RWPE2 (cell line): ENCODE measurements at places on chromosomes 12 and 14.

GRCh38 chr12:100382338-100382737 is 25.5 kb downstream of the SLC17A8 start:
- no peaks in the 10 kb centered on the region for H3K36me3 ChIP-seq
- no peaks in the 10 kb centered on the region for H3K27me3 ChIP-seq
- H3K4me1 ChIP-seq, result no peaks in the 10 kb centered on the region

GRCh38 chr12:22044391-22044790 is 1.6 kb upstream of the CMAS start:
- no peak for DNase-seq
- no peaks in the 10 kb centered on the region for H3K27me3 ChIP-seq
- H3K4me3 ChIP-seq, result no peak overlapping the region

DNA sequence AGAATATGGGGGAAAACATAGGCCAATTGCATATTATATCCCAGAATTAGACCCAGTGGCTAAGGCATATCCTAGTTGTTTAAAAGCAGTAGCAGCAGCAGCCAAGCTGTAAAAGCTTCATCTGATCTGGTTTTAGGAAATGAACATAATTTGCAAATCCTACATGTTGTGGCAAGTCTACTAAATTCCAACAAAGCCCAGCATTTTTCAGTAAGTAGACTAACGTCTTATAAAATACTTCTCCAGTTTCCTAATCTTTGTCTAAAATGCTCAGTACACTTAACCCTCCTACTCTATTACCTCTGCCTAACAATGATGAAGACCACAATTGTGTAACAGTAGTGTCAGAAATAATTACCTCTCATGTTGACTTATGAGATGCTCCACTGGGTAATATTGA is 70.9 kb upstream of the RERGL start:
- no peaks in the 10 kb centered on the region for H3K36me3 ChIP-seq
- no peaks in the 10 kb centered on the region for H3K4me1 ChIP-seq
- no peaks in the 10 kb centered on the region for H3K27me3 ChIP-seq
- no peak for DNase-seq

GRCh38 chr12:96486751-96487613 is 2.4 kb upstream of the CFAP54 start:
- peak overlapping the region; percentile 63 for H3K27ac ChIP-seq
- H3K36me3 ChIP-seq, result no peaks in the 10 kb centered on the region
- peaks cover 23% of the 10 kb centered on the region for H3K4me1 ChIP-seq
- H3K27me3 ChIP-seq, result no peaks in the 10 kb centered on the region
- H3K4me3 ChIP-seq, result no peak overlapping the region

DNA sequence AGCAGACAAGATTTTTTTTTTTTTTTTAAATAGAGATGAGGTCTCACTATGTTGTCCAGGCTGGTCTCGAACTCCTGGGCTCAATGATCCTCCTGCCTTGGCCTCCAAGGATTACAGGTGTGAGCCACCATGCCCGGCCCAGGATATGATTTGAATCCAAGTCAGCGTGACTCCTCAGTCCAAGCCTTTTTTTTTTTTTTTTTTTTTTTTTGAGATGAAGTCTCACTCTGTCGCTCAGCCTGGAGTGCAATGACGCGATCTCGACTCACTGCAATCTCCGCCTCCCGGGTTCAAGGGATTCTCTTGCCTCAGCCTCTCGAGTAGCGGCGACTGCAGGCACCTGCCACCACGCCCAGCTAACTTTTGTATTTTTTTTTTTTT is 6.9 kb downstream of the CABP1 start:
- H3K27ac ChIP-seq, result no peak overlapping the region
- DNase-seq, result no peak
- H3K4me3 ChIP-seq, result no peak overlapping the region
- H3K36me3 ChIP-seq, result no peaks in the 10 kb centered on the region
- H3K4me1 ChIP-seq, result peaks cover 4% of the 10 kb centered on the region

- H3K36me3 ChIP-seq, result no peaks in the 10 kb centered on the region
- no peak overlapping the region for H3K4me3 ChIP-seq
- no peak overlapping the region for H3K27ac ChIP-seq
- peaks cover 97% of the 10 kb centered on the region for H3K27me3 ChIP-seq
- no peaks in the 10 kb centered on the region for H3K4me1 ChIP-seq
Measured at GRCh38 chr14:28783664-28784063, 17.1 kb downstream of the FOXG1 start.

- H3K36me3 ChIP-seq, result peaks cover 50% of the 10 kb centered on the region
- no peaks in the 10 kb centered on the region for H3K27me3 ChIP-seq
- no peak overlapping the region for H3K4me3 ChIP-seq
- H3K27ac ChIP-seq, result no peak overlapping the region
Measured at GRCh38 chr14:72942934-72943333, 16.7 kb downstream of the DCAF4 start.

- no peaks in the 10 kb centered on the region for H3K36me3 ChIP-seq
- H3K4me1 ChIP-seq, result no peaks in the 10 kb centered on the region
- DNase-seq, result no peak
- H3K27me3 ChIP-seq, result no peaks in the 10 kb centered on the region
Measured at GRCh38 chr12:119178544-119179334, at the start of gene HSPB8. Gene HSPB8 (plus strand): TSS chr12:119178931. CDS start chr12:119179313, 382 bp downstream.

GRCh38 chr12:127625176-127625771 is 641.7 kb upstream of the TMEM132C start:
- no peaks in the 10 kb centered on the region for H3K27me3 ChIP-seq
- no peak overlapping the region for H3K27ac ChIP-seq
- no peaks in the 10 kb centered on the region for H3K36me3 ChIP-seq

DNA sequence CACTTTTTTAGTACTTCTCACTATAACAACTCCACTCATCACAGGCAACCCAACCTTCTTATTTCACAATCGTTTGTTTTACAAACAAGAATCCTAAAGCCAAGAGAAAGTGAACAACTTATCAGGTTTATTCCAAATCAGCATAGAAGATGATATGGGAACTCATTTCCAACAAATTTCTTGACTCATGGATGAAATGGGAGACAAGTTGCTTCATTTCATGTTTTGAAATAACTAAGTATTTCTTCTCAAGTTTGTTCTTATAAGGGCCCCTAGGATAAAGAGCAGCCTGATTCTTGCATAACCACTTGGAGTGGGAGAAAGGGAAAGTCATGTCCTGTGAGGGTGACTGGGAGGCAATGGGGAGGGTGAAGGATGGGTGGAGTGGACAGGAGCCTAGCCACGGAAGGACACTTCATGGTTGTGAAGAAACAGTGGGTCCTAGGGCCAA is 168.3 kb downstream of the DUSP6 start:
- H3K36me3 ChIP-seq, result no peaks in the 10 kb centered on the region
- DNase-seq, result no peak
- no peak overlapping the region for H3K4me3 ChIP-seq
- H3K27ac ChIP-seq, result peak overlapping the region; percentile 31

GRCh38 chr14:95294834-95295599 is 24.7 kb downstream of the CLMN start:
- H3K4me1 ChIP-seq, result peaks cover 15% of the 10 kb centered on the region
- H3K27ac ChIP-seq, result no peak overlapping the region
- H3K27me3 ChIP-seq, result no peaks in the 10 kb centered on the region
- DNase-seq, result peak; percentile 87
- H3K36me3 ChIP-seq, result no peaks in the 10 kb centered on the region

- H3K4me1 ChIP-seq, result peaks cover 2% of the 10 kb centered on the region
- H3K27me3 ChIP-seq, result no peaks in the 10 kb centered on the region
- peaks cover 4% of the 10 kb centered on the region for H3K36me3 ChIP-seq
- peak; percentile 86 for DNase-seq
Measured at GRCh38 chr14:105351920-105352851, 37.6 kb downstream of the PACS2 start.
